ENCODE measurements at places on chromosomes 4 and X. TPM values are rescaled to one million over a fixed set of nuclear protein-coding genes. Genes with fewer than 3 reads are reported as not detected.

Gene NUDT10
- 61.8 TPM for polyA plus RNA-seq

Gene RGN
- polyA plus RNA-seq, result 6.5 TPM

Gene SAGE1
- polyA plus RNA-seq, result 5.3 TPM

Gene TMEM255A
- polyA plus RNA-seq, result 2.2 TPM

Gene STATH
- polyA plus RNA-seq, result not detected

Gene GLRA3
- polyA plus RNA-seq, result 1.3 TPM

Gene NWD2
- polyA plus RNA-seq, result 0.12 TPM

Gene FAM47A
- 10.3 TPM for polyA plus RNA-seq

Gene GRPR
- 0.21 TPM for polyA plus RNA-seq

Gene NKAP
- polyA plus RNA-seq, result 4.6 TPM

Gene PPM1K
- polyA plus RNA-seq, result 40.6 TPM

Gene PITX2
- polyA plus RNA-seq, result 2.6 TPM

Gene MAGEA9B
- polyA plus RNA-seq, result 11.0 TPM

Gene ARL9
- 5.9 TPM for polyA plus RNA-seq

Gene C4orf51
- 10.6 TPM for polyA plus RNA-seq

Gene PRR32
- polyA plus RNA-seq, result not detected

Gene TLR7
- 1.3 TPM for polyA plus RNA-seq

Gene TASL
- polyA plus RNA-seq, result 0.66 TPM

Gene HCCS
- polyA plus RNA-seq, result 27.6 TPM

Gene UBA6
- 19.7 TPM for polyA plus RNA-seq

Gene CT45A8
- 0.37 TPM for polyA plus RNA-seq

Gene MRFAP1
- polyA plus RNA-seq, result 382 TPM

Gene DTHD1
- polyA plus RNA-seq, result 5.8 TPM

Gene PAGE1
- polyA plus RNA-seq, result 17.4 TPM

Gene DMP1
- 0.91 TPM for polyA plus RNA-seq

Gene REELD1
- polyA plus RNA-seq, result 0.38 TPM

Gene RBM46
- 42.0 TPM for polyA plus RNA-seq

Gene VEGFD
- 1.3 TPM for polyA plus RNA-seq

Gene PNMA6E
- 13.3 TPM for polyA plus RNA-seq

Gene TLR6
- 1.8 TPM for polyA plus RNA-seq

Gene ANKRD50
- polyA plus RNA-seq, result 26.8 TPM
